ENCODE measurements at places on chromosomes 5 and 9. TPM values are rescaled to one million over a fixed set of nuclear protein-coding genes. Genes with fewer than 3 reads are reported as not detected.

Gene CCNI2
- not detected for total RNA-seq

Gene ABCA1
- total RNA-seq: 43.1 TPM

Gene PAEP
- 2.7 TPM for total RNA-seq

Gene PRRX2
- total RNA-seq: 16.3 TPM

GRCh38 chr5:168423478-168423877, 62.8 kb upstream of the RARS1 start:
- no peak for DNase-seq

- DNase-seq: no peak
Observed at GRCh38 chr5:109853377-109853776, 163.7 kb downstream of the MAN2A1 start.

Measured in lower leg skin (tissue), 4 donors.